ENCODE measurements at places on chromosomes 2 and 18. TPM values are rescaled to one million over a fixed set of nuclear protein-coding genes. Genes with fewer than 3 reads are reported as not detected.

GRCh38 chr18:5542515-5543035 lies 1.2 kb downstream of the EPB41L3 start:
- DNase-seq, result no peak

Gene ANKMY1
- total RNA-seq, result 19.6 TPM

Gene CPO
- not detected for total RNA-seq

- DNase-seq, result no peak
These were observed 35.0 kb upstream of the PTMA start for GRCh38 chr2:231673348-231673770.

DNA sequence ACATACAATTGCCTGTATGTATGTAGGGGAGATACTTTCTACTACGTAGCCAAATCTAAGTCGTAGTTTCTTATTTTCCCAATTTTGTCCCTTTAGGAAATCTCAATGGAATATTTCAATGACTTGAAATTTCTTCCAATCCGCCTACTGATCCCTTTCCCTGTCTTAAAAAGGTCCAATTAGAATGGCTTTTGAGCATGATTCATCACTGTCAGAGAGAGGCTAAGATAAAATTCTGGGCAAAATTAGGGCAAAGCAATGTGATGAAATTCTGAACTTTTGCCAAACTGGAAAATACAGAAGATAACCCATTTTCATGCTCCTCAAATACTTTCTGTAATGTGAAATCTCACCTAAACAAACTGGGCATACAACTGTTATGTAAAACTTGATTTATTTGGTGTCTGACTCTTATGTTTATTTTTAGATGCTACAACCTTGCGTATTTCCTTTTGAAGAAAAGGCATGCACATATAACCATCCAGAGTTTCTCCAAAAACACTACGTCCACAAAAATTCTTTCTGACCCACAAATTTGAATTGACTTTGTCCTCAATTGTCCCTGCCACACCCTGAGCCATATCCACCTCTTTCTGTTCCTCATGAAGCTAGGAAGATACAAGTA lies 147.1 kb downstream of the IKZF2 start:
- no peak for DNase-seq

Gene SSB
- total RNA-seq, result 106 TPM

- DNase-seq, result no peak
These were observed 154.3 kb downstream of the RAPGEF4 start for GRCh38 chr2:172889768-172890430.

DNA sequence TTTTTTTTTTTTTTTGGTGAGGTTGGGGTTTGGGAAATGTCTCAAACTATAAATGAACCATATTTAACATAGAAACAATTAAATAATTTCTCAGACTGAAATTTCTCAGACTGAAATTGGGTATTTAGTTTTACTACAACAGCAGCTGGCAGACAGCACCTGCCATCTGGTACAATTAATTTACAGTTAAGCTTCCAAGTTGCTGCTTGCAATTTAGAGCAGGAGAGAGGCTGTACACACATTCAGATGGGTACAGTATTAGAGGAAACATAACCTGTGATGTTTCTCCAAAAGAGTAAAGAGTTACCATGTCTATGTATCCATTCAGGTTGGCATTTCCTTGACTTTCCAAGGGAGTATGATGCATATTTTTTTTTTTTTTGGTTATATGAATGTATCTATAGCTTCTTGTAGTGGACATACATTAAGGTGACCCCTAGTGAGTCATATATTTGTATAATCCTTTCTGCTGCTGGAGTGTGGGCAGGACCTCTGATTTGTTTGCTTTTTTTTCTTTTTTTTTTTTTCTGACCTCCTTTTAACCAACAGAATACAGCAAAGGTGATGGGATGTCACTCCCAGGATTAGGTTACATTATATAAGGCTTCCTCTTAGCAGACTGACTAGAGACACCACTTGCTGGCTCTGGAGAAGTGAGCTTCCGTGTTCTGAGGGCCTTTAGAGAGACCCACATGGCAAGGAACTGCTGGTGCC lies 201.7 kb downstream of the PTH2R start:
- no peak for DNase-seq

All from GM12878 (cell line).